ENCODE measurements at places on chromosomes 6 and 20.

- no peak for DNase-seq
Observed at GRCh38 chr6:90420500-90420899, 123.9 kb upstream of the BACH2 start.

DNA sequence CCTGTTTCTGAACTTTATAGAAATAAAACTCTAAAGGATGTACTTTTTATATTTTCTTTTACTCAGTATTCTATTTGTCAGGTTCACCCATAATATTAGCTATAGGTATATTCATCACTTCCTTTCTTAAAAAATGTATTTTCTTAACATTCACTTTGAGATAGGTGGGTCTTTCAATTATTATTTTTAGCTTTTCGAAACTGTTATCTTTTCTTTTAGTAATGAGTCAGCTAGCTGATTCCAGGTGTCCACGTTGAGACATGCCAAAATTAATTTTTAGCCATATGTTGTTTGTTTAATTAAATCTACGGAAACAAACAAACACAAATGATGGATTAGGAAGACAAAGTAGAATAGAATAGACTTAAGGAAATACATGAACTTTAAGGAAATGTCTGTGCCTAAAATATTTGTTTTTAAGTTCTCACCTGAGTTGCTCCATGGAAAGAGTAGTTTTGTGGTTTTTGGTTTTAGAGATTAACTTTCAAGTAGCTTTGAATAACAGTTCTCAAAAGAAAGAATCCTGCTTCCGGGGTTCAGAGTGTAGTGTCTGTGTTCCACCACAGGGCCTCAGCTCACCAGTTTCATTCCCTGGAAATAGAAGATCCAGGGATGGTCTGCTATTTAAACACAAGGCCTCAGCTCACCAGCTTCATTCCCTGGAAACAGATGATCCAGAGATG, 435.0 kb downstream of the HAO1 start:
- DNase-seq = no peak

DNA sequence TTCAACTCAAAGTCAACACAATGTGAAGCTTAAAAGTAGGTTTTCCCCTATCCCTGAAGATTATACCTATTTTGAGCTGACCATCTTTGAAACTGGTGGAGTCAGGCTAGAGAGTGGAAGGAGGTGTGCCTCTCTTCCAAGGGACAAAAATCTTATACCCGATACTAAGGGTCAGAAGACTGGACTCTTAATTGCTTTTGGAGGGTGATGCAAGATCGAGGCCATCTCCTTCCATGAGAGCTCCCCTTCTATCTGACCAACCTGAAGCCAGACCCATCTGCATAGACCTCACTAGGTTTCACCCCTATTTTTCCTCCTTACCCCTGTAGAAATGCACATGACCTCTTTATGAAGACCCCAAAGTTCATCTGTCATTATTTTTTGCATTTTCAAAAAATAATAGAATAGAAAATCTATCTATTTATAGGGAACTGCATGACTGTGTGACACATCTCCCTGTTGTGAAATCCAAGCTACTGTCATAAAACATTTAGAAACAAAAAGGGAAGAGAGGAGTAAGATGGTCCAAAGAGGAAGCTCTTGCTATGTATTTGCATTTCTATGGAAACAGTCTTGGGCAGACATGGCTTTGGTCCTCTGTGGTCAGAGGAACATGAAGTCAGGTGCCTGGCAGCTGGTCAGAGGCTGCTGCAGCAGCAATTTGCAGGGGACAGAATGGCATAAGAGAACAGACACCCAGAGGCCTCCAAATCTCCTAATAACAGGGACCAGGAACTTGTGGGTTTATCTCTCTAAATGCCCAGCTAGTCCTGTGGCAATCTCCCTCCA, 349.2 kb downstream of the MAFB start:
- DNase-seq = no peak

- no peak for DNase-seq
Observed at GRCh38 chr6:120899932-120900331, 434.3 kb downstream of the TBC1D32 start.

DNA sequence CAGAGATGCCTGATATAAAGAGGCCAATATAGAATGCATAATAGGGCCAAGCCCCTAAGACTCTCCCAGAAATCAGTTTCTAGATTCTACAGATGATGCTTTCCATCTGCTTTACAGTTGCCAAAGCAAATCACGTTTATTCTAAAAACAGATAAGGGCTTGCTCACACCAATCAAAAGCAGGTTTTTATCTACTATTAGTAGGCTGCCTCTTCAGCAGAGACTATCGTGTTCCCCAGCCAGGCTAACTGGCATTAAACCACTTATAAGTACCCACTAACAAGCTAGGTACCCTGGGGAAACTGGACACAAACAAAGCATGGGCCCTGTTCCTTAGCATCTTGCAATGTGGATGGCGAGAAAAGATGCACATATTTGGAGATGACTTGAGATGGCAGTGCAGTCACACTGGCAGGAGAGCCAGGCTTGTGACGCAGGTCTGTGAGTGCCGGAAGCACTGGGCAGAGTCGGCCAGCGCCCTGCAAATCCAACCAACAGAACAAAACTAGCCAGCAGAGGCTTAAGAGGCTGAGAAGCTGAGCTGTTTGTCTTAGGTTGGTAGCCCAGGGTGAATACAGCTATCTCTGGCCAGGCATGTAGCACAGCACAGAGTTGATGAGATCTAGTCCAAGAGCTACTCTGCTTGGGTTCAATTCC, 73.4 kb downstream of the GFOD1 start:
- no peak for DNase-seq

DNA sequence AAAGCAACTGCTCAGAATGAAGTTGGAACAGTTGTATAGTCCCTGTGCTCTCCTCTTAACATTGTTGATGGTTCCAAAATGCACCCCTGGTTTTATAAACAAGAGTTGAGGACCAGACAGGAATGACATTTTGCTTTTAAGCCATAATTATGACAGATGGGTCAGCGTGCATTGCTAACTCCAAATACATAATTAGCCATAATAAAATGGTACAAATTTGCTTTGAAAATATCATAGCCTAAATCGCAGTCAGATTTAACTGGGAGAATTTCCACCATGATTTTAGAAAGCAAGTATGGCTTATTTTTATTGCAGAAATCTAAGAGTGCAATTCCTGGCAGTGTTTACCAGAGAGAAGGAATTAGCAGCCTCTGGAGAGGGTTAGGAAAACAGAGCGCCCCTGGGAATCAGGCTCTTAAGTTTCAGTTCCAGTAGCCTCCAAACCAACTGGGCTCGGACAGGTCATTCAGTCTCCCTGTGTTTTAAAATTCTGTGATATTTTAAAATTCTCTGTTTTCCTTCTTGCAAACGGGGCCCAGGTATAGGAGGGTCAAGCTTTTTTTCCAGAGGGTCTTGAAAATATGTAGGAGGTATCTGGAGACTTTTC, 302.3 kb downstream of the TBC1D7 start:
- DNase-seq = no peak
